Natural killer cell (primary cell): ENCODE measurements at places on chromosomes 2 and 18. TPM values are rescaled to one million over a fixed set of nuclear protein-coding genes. Genes with fewer than 3 reads are reported as not detected.

GRCh38 chr2:32711219-32711618 is 83.4 kb downstream of the TTC27 start:
- DNase-seq: no peak

DNA sequence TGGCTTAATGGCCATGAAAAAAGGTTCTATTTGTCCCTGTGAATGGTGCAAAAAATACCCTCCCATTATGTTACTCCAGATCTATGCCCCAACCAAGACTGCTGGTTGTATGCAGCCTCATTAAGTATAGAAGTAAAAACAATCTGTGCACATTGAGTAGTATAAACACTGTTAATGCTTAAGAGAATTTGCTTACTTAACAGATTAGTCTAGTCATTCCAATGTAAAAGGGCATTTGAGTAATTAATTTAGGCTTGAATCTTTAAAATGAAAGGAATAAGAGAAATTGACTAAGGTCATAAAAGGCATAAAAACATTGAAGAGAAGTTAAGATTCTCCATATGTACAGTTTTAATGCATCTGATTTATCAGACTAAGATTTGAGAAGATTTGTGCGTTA is 51.2 kb downstream of the FAM124B start:
- DNase-seq: no peak

GRCh38 chr2:32715391-32715841 is 87.6 kb downstream of the TTC27 start:
- DNase-seq: no peak

- peak; percentile 53 for DNase-seq
These were observed 9.5 kb upstream of the CNNM3 start for GRCh38 chr2:96806468-96807126.

- no peak for DNase-seq
These were observed 76.1 kb downstream of the SCG2 start for GRCh38 chr2:223526106-223526505.

GRCh38 chr2:224379986-224380385 is 21.9 kb downstream of the FAM124B start:
- DNase-seq: no peak

DNA sequence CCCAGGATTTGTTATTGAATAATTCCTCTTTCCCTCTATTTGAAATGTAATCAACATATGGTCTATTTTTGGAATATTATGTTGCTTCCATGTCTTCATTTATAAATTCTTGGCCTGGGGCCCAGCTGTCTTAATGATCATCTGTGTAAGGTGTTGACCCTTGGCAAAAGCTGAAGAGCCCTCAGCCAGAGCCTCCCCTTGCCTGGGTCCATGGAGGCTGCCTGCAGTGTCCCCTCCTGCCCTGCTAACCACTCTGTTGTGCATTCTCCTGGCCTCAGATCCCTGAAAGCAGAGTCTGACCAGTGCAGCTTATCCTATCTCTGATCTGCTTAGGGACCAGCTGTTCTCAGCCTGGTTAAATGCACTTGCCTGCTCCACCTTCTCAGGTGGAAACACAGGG is 226.1 kb upstream of the APCDD1 start:
- DNase-seq: no peak

GRCh38 chr2:28588292-28588670 is 92.4 kb downstream of the PLB1 start:
- DNase-seq: no peak

DNA sequence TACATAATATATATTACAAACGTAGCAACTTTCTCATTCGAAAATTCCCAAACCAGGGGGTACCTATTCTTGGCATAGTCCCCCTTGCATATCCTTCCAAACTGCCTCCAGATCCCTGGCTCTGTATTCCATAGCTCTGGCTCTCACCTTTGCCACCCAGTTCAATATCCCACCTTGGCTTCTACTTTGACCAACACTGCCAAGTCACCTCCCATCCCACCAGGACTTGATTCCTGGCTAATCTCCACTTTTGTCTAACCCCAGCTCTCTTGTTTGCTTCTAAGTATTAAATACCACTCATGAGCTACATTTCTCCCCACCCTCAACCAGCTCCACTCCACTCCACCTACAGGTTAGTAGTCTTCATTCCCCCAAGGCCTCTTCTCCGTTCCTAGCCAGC is 103.2 kb upstream of the WDR75 start:
- DNase-seq: no peak

The AOX1 gene
- not detected for total RNA-seq

The HRH4 gene
- not detected for total RNA-seq

The SELENOI gene
- 47.6 TPM for total RNA-seq

The LANCL1 gene
- 27.0 TPM for total RNA-seq

GRCh38 chr2:197251163-197251562 is 59.4 kb downstream of the ANKRD44 start:
- DNase-seq: no peak

DNA sequence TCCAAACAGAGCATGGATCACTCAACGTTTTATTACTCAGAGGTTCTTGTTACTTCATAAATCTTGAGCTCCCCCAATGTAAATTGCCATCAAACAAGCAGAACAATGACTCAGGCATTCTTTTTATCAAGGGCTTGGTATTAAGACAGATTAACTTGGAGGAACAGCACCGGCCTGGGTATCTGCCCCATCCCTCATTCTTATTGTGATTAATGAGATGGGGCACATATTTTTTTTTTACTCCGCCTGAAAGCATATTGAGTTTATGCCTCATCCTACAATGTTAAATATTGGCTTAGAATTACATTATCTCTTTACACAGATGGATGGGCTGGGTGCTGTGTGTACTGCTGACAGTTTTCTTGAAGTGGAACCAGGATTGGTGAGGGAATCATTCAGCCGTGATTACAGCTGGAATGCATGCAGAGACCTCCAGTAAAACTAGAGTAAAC is 387.3 kb downstream of the CLIP4 start:
- no peak for DNase-seq

The TMEM17 gene
- not detected for total RNA-seq

DNA sequence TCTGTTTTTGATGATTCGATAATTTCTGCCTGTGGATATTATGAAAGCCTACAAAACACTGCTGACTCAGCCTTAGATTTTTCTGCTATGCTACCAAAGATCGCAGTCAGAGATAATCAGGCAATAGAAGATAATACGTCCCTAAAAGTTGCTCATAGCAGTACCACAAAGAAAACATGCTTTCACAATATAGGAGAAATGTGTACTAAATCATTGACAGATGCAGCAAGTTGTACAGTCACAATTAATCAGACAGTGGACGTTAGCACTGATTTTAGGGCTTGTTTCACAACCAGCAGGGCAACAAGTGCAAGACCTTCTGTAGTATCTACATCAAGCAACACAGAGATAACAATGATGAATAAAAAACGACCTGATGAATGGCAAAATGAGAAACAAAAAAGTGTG is 19.5 kb downstream of the RBM44 start:
- no peak for DNase-seq

The LHCGR gene
- not detected for total RNA-seq

- no peak for DNase-seq
These were observed 18.8 kb downstream of the ANKRD29 start for GRCh38 chr18:23643815-23644490.

- no peak for DNase-seq
These were observed 71.9 kb upstream of the CCDC68 start for GRCh38 chr18:55031164-55031563.

The ASPRV1 gene
- 2.7 TPM for total RNA-seq

DNA sequence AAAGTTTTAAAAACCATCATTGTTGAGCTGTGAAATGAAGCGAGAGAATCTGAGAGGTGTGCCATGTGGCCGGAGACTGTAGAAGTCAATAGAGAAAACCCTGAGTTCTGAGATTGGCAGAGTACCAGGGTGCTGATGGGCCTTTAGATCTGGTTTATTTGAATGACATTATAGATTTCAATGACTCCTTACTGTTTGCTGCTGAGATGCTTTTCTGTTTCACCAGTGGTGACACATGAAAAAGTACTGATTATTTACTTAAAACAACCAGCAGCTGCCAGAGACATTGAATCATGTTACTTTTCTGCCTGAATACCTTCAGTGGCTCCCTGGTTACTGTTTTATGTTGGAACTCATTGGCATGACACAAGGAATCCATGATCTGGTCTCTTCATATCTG is 602.7 kb upstream of the ZNF804A start:
- no peak for DNase-seq

- DNase-seq: no peak
These were observed 375.3 kb upstream of the KLHL29 start for GRCh38 chr2:23009545-23010149.

- DNase-seq: no peak
These were observed 49.6 kb downstream of the LINC00305 start for GRCh38 chr18:64099244-64099643.

GRCh38 chr2:70468878-70469277 is 84.7 kb downstream of the TGFA start:
- no peak for DNase-seq

GRCh38 chr2:68292108-68292710 is 27.5 kb downstream of the CNRIP1 start:
- peak; percentile 55 for DNase-seq

GRCh38 chr2:127084611-127085316 is 22.2 kb downstream of the BIN1 start:
- DNase-seq: peak; percentile 86

- DNase-seq: no peak
These were observed 189.0 kb downstream of the RPIA start for GRCh38 chr2:88880441-88880953.

The KLHL41 gene
- not detected for total RNA-seq

- DNase-seq: no peak
These were observed 372.5 kb downstream of the SATB2 start for GRCh38 chr2:199085261-199085660.

DNA sequence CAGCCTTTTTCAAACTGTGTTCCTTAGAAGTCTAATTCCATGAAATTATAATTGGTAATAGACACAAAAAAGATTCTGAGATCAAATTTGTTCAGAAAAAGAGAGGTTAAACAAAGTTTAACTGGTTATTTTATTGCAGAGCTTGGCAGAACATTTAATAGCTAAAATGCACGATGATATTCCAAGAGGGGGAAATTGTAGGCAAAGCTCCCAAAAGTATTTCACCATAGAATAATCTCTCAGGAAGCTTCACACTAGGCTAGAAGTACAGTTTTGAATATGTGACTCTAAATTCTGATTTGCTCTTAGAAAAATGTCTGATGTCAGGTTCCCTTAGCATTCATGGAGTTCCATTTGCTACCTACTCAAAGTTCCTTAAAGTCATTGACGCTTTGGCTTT is 292.4 kb upstream of the SETBP1 start:
- DNase-seq: no peak

GRCh38 chr18:22040533-22040932 is 128.9 kb upstream of the GATA6 start:
- no peak for DNase-seq

The ASAP2 gene
- 0.60 TPM for total RNA-seq

- DNase-seq: no peak
These were observed 92.5 kb upstream of the SLC35G4 start for GRCh38 chr18:11516751-11517503.

DNA sequence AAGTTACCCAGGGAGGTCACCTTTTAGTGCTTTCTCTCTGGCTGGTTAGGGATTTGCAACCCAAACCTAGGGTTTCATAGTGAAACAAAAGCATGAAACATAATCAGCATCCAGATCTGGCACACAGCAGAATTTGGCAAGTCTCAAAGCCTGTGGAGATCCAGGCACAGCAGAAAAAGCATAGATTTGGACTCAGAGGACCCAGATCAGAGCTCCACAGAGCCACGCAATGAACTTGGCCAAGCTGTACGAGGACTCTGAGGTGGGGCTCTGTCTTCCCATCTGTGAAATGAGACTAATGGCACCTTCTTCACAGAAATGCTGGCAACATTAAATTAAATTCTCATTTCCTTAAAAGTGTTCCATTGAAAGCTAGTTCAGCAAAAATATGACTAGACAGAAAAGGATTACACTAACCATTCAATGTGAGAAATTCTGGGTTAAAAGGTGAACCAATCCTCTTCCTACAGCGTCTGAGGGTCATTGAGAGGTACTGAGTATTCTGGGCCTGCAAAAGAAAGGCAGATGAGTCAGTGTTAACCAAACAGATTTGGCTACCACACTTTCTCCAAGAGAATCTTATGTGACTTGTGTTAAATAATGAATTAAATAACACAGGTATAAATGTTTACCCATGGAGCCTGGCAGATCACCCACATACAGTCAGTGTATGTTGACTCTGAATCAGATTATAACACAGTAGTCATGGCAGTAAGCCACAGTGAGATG is 266.3 kb downstream of the MREG start:
- no peak for DNase-seq

The FBXO15 gene
- 0.87 TPM for total RNA-seq

DNA sequence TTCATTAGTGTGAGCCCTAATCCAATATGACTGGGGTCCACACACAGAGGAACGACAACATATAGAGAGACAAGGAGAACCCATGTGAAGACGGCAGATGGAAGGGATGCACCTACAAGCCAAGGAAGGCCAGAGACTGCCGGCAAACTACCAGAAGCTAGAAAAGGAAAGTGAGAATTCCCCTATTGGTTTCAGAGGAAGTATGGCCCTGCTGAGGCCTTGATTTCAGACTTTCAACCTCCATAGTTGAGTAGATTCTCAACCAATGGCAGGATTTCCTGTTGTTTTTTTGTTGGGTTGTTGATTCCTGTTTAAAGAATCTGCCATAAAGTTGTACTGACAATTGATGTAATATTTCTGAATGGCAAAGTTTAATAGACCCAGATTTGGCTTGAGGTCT is 241.5 kb downstream of the SATB2 start:
- DNase-seq: no peak

DNA sequence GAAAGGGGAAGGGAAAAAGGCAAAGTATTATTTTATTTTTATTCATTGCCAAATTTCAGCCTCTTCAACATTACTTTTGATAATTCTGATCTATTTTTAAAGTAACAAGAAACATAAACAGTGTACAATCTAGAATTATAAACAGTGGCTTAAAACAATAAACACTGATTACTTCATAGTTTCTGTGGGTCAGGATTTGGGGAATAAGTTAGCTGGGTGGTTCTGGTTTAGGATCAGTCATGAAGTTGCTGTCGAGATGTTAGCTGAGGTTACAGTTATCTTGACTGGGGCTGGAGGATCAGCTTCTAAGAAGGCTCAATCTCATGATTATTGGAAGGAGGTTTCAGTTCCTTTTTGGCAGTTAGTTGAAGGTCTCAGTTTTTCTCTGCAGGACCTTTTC is 109.2 kb downstream of the SCN2A start:
- no peak for DNase-seq

The TLX2 gene
- 0.45 TPM for total RNA-seq

DNA sequence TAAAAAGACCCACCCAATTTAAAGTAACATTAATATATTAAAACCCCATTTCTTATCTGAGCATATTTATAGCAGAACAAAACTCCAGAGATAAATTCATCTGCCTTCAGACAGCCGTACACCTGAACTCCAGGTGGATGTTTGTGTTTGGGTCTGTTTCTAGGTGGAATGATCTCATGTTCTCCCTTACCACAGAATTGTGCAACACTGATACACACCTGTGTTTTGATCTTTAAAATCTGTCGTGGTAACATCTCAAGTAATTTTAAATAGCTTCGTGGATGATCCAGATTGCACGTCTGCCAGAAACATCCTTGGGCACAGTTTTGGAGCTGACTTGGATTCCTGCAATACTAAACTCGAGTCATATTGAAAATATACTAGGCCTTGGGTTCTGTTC is 207.5 kb upstream of the FOSL2 start:
- DNase-seq: no peak

The SNRNP27 gene
- total RNA-seq: 61.5 TPM
